Suprapubic skin (tissue), 4 donors: ENCODE measurements at places on chromosomes 3 and 15.

GRCh38 chr15:35973029-35973428 lies 427.1 kb upstream of the DPH6 start:
- no peak for DNase-seq

GRCh38 chr15:86193716-86194380 lies 114.2 kb downstream of the AGBL1 start:
- no peak for DNase-seq

GRCh38 chr3:109187390-109187789 lies 50.9 kb downstream of the C3orf85 start:
- no peak for DNase-seq

GRCh38 chr15:41560572-41560874 lies 1.5 kb downstream of the TYRO3 start:
- DNase-seq, result no peak

DNA sequence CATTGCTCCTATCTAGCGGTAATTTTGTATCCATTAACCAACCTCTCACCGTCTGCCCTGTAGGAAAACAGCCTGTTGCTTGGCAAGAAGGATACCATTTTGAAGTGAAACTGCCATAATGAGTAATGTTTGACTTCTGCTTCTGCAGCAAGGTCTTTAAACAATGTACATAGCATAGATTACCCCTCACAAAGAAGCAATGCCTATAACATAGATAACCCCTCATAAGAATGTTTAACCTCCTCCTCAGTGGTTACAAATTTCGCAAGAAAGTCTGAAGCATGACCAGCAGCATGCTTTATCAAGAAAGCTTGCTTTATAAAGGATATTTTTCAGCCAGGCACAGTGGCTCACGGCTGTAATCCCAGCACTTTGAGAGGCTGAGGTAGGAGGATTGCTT lies 61.2 kb upstream of the MFGE8 start:
- no peak for DNase-seq

DNA sequence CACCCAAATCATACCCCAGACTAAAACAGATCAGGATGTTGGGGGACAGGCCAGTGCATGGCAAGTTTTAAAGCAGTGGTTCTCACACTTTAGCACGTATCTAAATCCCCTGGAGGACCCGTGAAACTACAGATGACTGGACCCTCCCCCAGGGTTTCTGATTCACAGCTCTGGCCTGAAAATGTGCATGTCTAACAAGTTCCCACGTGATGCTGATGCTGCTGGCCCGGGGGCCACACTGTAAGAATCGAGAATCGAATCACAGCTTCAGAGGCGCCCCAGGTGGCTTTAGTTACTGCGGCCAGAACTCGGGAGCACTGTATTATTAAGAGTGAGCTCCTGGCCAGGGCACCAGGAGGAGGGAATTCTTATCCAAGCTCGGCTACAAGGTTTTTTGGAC lies 11.6 kb downstream of the ADAMTS17 start:
- DNase-seq, result peak; percentile 46

- DNase-seq, result no peak
These were observed 157.3 kb downstream of the IGF1R start for GRCh38 chr15:98805434-98806274.

- peak; percentile 77 for DNase-seq
These were observed 479 bp downstream of the LRRC2 start for GRCh38 chr3:46565607-46566039.

DNA sequence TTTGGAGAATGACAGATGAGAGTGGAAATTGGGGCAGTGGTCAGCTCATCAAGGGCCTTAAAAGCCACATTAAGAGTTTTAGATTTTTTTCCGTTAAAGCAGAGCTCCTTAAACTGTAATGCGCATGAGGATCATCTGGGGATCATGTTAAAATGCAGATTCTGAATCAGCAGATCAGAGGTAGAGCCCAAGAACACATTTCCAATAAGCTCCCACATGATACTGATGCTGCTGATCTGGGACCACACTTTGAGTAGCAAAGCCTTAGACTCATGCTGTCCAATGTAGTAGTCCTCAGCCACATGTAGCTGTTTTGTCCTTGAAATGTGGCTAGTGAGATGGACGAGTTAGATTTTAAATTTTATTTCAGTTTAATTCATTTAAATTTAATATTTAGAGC lies 26.3 kb upstream of the POMGNT2 start:
- no peak for DNase-seq

DNA sequence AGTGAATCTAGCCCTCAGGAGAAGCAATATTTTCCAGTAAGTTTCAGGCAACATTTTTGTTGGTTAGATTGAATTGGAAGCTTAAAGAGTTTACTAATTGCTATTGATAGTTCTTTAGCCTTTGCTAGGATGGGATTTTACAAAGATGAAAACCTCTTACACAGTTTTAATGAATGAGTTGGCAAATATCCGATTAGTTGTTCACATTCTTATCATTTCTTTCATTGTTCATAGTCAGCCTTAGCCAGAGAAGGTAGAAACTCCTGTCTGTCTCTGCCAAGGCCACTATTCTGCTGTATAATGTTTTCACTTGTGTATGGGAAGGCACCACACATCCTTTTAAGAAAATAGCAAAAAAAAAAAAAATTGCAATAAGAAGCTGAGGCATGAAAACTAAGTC lies 222.0 kb upstream of the MANF start:
- no peak for DNase-seq

GRCh38 chr3:112086875-112087524 lies 811 bp downstream of the C3orf52 start:
- no peak for DNase-seq
